Fibroblast of skin of right biceps (primary cell): ENCODE measurements at places on chromosomes 3 and 15.

DNA sequence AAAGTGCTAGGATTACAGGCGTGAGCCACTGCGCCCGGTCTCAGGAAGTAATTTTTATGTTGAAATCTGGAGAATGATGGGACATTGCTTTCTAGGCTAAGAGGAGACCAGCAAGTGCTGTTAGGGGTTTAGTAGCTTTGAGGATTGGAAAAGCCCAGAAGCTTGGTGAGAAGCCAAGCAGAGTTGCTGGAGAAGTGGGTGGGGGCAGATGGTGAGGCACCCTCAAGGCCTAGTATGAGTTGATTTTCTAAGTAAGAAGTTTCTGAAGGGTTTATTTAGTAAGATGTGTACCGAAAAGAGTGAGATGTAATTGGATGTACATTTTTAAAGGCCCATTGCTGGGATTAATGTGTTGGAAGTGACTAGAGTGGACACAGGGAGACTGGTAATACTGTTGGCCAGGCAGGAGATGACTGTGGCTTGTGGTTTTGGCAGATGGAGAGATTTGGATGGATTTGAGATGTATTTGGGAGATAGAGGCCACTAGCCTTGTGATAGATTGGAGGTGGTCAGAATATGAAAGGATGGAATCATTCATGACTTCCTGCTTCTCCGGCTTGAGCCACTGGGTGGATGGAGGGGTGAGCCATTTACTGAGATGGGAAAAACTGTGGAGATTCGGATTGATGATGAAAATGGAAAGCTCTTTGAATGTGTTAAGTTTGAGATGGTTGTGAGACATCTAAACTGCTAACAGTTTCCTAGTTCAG is 2.3 kb downstream of the LRRC28 start:
- peak; percentile 74 for DNase-seq

DNA sequence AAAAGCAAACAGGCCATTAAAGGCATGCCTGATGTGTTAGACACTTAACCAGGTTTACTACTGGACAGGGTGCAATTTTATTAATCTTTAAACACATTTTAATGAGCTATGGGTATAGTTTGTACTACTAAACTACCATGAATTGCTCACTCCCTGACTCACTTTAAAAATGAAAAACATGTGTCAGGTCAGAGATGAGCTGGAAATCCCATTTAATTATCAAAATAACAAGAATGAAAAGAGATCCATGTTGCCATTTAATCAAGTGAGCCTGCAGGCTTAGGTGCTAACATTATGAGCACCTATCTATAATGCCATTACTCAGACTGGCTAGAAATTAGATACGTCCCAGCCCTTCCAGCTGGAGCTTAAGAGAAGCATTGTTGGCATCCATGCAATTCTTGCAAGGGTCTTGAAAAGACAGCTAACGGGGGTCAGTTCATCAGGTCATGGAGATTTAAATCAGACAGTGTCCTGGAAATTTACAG is 224.4 kb downstream of the THRB start:
- DNase-seq, result peak; percentile 58

DNA sequence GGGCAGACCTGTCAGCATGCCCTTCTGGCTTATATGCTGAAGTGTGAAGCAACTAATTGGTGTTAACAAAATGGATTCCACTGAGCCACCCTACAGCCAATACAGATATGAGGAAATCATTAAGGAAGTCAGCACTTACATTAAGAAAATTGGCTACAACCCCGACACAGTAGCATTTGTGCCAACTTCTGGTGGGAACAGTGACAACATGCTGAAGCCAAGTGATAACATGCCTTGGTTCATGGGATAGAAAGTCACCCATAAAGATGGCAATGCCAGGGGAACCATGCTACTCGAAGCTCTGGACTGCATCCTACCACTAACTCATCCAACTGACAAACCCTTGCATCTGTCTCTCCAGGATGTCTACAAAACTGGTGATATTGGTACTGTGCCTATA is 9.4 kb downstream of the PIK3CB start:
- DNase-seq, result no peak

DNA sequence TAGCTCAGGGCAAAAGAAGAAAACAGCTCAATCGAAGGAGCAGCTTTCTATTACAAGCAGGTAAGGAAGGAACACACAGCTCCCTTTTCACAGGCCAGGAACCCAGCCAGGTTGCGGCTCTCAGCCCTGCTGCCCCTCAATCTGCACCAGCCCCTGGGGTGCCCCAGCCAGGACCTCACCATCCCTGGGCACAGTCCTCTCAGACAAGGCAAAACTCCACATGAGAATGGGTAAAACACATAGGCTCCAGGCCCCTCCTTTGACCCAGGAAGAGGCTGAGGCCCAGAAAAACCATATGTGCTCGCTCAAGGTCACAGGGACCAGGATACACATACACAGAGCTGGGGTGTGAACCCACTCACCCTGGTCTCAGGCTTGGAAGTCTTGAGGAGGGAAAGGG is 178.7 kb upstream of the TLE3 start:
- no peak for DNase-seq

DNA sequence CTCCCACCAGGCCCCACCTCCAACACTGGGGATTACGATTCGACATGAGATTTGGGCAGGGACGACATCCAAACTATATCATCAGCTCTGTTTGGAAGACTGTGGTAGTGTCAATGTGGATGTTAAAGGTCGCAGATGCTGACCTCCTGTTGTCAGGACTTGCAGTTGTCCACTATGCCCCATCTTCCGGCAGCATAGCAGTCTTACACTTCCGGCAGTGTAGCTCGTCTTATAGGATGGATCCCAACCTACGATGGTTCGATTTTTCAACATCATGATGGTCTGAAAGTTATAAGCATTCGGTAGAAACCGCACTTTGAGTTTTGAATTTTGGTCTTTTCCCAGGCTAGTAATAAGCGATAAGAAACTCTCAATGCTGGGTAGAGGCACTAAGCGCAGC is 20.6 kb downstream of the CLRN1 start:
- no peak for DNase-seq

DNA sequence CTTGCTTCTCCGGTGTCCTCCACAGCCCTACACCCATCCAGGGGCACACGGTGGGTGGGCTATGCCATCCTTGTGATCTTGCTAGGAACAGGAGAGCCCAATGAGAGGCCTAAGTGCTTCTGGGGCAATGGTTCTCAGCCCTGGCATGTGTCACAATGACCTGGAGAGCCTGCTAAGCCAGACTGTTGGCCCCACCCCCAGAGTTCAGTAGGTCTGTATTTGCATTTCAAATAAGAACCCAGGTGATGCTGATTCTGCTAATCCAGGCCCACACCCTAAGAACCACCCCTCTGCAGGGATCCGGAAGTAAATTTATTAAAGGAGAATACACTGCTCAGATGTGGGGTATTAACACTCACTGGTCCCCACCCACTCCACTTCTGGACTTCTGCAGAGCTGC is 57.9 kb downstream of the RORA start:
- no peak for DNase-seq
